ENCODE measurements at places on chromosomes 7 and 10.

DNA sequence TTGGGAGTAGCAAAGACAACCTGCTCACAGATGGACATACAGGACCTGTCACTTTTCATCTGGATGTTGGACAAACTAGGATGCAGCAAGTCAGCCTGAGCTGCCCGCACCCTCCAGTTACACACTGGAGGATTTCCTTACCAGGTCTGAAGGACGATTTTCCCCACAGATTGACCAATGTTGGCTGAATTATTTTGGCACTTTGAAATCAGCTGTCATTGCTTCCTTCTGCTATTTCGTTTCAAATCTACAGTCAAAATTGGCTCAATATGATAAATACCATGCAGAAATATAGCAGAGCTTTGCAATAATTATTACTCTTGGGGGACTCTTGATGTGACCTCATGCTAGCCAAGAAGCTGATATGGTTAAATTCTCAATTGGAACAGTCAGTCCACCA, 2.5 kb downstream of the CLRN3 start:
- no peak for DNase-seq

DNA sequence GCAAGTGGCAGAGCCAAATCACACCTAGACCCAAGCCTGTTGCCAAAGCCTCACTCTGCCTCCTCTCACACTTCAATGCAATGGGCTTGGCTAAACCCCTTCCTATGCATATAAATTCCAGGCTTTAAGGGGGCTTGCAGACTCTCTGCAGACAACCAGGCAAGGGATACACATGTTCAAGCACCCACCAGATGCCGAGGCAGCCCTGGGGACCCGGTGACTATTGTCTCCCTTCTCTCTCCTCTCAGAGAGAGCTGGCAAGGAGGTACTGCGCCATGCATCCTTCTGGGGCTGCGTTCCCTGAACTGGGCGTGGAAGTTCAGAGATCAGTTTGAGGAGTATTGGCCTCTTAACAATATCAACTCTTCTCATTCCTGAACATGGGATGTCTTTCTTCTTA, 131.2 kb downstream of the ARHGAP22 start:
- DNase-seq = no peak

DNA sequence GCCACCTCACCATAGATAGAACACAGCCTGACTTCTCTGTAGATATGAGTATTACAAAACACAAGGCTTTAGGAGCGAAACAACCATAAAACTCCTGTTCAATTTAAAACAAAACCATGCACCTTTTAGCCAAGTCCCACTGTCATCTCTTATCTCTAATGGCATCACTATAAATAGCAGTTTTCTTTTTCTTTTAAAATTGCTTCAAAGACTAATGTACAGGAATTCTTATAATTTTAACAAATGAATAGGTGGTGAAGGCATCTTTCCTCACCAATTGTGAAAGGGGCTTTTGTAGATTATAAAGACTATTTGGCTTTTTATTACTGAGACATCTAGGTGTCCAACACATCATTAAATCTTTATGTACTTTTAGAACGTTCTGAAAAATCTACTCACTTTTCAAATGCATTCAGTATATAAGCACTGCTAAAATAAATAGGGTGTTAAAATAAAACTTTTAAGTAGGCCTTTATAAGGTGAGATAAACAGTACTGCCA, 205.7 kb upstream of the GRM3 start:
- no peak for DNase-seq

GRCh38 chr10:113047605-113047962, 97.5 kb downstream of the TCF7L2 start:
- DNase-seq = no peak

- DNase-seq = no peak
These were observed 658 bp upstream of the FZD8 start for GRCh38 chr10:35642793-35643114.

- DNase-seq = no peak
These were observed 6.4 kb upstream of the PDCD4 start for GRCh38 chr10:110865186-110865808.

DNA sequence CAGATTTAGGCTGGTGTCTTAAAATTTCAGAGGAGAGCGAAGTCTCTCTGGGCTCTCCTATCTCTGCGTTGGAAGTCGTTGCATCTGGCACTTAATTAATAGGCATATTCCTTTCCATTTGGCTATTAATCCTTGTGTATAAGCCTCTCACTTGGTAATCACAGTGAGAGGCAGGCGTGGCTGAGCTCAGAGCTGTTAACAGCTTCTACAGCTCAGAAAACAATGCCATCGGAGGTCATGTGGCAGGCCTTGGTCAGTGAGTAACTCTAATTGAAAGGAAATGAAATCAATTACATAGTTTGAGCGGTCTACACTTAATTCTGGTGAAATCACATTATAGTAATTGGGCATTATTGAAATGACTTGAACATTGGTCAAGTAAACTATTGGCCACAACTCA, 135.1 kb downstream of the DPY19L1 start:
- DNase-seq = no peak

- DNase-seq = no peak
These were observed 83.5 kb downstream of the ZMYND11 start for GRCh38 chr10:218798-219197.

DNA sequence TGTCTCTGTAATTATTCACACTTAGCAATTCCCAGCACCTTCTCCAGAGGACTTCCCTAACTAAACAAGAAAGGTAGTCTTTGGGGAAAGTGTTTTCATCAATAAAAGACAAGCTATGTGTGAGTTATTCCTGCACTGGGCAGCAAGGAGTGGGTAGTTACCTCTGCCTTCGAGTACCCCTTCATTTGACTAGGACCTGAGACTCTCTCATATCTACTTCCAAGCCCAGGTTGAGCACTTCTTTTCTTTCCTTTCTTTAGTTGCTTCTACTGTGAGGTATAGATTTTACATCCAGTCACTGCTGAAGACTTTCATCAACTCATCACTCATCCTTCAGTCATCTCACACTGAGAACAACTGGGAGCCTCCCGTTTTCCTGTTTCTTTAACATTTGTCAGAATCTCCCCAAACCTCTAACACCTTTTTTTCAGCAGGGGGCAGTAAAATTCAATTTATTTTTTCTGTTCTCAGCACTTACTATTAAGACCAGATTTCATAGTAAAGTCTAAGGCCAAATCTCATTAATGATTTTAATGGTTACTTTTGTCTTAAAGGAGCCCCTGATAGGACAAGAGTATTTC, 80.1 kb upstream of the PRSS1 start:
- peak; percentile 45 for DNase-seq

- DNase-seq = no peak
These were observed 20.6 kb downstream of the IMPDH1 start for GRCh38 chr7:128389085-128389617.

- DNase-seq = no peak
These were observed 99.6 kb upstream of the TBX20 start for GRCh38 chr7:35353481-35353880.

GRCh38 chr7:116524221-116524608, 621 bp upstream of the CAV1 start:
- no peak for DNase-seq
